ENCODE measurements at places on chromosomes 4 and X. TPM values are rescaled to one million over a fixed set of nuclear protein-coding genes. Genes with fewer than 3 reads are reported as not detected.

DNA sequence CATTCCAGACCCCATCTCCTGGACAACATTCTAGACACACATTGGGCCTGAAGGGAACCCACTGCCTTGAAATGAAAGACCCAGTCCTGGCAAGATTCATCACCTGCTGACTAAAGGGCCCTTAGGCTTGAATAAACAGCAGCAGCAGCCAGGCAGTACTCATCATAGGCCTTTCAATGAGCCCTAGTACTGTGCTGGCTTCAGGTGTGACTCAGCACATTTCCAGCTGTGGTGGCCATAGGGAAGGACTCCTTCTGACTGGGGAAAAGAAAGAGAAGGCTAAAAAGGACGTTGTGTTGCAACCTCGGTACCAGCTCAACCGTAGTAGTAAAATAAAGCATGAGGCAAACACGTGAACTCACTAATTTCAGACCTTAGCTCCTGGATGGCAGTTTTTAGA, 344.0 kb downstream of the ACTRT1 start:
- no peak for DNase-seq

DNA sequence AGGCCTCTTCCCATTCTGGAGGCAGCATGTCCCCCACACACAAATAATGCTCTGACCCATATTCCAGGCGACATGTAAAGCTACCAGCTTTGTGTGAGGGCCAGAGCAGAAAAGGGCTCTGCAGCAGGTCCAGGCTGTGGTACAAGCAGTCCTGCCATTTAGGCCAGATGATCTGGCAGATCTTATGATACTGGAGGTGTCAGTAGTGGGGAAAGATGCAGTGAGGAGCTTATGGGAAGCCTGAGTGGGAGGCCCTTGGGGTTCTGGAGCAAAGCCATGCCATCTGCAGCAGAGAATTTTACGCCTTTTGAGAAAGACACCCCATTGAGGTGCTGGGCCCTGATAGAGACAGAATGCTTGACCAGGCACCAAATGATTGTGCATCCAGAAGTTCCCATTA, 7.7 kb downstream of the SYN1 start:
- no peak for DNase-seq

GRCh38 chr4:71187404-71188155, 151.2 kb upstream of the SLC4A4 start:
- DNase-seq: peak; percentile 79

DNA sequence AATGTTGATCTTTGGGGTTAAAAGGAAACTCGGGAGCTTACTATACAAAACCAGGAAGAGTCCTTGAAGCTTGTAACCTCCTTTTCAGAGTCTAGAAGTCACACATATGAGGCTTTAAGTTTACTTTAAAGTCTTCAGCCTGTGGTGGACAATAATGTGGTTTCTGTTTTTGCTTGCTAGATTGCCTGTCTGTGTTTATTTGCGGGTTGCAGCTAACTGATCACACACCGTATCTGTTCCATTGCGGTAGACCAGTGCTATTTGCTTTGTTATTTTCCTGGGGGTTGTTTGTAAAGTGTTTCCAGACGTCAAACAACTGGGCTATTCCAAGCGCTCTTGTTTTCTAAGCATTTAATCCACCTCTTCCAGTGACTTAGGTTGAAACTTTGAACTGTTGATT, 143.0 kb upstream of the GYPA start:
- no peak for DNase-seq

- DNase-seq: no peak
These were observed 157.7 kb upstream of the PITX2 start for GRCh38 chr4:110780538-110780937.

GRCh38 chr4:52195869-52196268, 144.8 kb downstream of the SPATA18 start:
- DNase-seq: no peak

GRCh38 chrX:35380808-35381700, 417.1 kb upstream of the MAGEB16 start:
- peak; percentile 6 for DNase-seq

DNA sequence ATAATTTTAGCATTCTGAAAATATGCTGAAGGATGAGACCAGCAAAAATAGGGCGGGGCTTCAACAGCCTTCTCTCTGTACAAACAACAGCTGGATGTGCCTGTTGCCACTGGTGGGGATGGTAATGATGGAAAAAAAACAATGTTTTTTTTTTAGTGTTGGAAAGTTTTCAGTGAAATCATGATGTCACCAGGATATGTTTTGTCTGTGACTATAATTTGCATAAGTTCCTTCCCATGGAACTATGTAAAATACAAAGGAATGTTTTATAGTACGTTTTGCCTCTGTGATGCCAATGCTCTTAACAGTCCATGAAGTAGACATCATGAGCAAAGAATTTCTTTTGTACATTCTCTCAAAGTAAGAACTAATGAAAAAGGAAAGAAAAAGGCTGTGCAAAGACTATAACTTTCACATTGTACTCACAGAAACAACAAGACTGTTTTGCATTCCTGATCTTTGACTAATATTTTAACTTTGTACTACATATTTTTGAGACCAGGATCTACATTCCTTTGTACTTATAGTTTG, 589.7 kb downstream of the SPRY1 start:
- DNase-seq: no peak

DNA sequence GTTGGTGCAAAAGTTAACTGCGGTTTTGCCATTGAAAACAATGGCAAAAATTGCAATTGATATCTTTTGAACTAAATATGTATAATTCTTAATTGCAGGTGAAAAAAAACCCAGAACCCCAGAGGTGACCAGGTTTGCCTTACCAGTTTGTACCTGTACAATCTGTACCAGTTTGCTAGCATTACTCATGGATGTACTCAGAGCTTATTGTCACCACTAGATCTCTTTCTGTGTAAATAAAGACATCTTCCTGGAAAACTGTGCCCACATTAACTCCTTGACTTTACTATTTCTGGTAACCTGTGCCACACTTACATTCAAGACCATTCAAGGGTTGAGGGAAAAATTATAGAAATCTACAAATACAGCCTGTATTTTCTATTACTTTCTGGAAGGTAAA, 139.7 kb downstream of the ELOVL6 start:
- no peak for DNase-seq

- DNase-seq: no peak
These were observed 204.3 kb downstream of the AFAP1 start for GRCh38 chr4:7735395-7735794.

- peak; percentile 81 for DNase-seq
These were observed 5.3 kb downstream of the CRMP1 start for GRCh38 chr4:5887361-5888221.

GRCh38 chr4:174628191-174628590, 105.9 kb upstream of the HPGD start:
- DNase-seq: no peak

DNA sequence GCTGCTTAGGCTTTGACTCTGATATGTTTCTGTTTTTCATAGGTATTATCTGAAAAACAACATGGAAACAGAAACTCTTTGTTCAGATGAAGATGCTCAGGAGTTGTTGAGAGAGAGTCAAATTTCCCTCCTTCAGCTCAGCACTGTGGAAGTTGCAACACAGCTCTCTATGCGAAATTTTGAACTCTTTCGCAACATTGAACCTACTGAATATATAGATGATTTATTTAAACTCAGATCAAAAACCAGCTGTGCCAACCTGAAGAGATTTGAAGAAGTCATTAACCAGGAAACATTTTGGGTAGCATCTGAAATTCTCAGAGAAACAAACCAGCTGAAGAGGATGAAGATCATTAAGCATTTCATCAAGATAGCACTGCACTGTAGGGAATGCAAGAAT, 238.6 kb downstream of the RAPGEF2 start:
- no peak for DNase-seq

DNA sequence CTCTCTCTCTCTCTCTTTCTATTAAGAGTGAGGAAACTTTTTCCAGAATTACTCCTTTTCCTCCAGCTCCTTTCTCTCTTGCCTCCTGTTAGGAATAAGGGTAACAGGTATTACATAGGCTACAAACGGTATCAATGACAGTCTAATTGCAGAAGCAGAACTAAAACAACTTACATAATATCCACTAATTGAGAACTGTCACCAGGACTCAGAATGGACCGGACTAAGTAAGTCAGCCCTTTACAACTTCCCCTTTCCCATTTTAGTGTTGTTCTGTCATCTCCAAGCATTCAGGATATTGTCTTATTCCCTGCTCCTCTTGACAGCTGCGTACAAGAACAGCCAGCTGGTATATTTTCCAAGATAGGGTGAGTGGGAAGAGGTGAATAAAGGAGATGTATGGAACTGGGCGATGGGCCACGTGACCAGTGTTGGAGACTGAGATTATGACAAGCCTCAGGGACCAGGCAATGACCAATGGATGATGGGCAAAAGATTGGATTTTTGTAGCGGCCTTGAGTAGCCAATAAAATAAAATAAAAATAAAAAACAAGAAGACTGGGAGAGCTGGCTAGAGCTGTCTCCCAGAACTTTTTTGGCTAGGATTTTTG, 2.3 kb upstream of the FNIP2 start:
- no peak for DNase-seq

GRCh38 chrX:29453333-29453732, 762.0 kb upstream of the MAGEB2 start:
- no peak for DNase-seq

GRCh38 chrX:153673428-153674218, at the start of gene PNCK:
Gene PNCK (minus strand): TSS chrX:153673813. CDS start chrX:153673076, 737 bp downstream.
- DNase-seq: peak; percentile 82

DNA sequence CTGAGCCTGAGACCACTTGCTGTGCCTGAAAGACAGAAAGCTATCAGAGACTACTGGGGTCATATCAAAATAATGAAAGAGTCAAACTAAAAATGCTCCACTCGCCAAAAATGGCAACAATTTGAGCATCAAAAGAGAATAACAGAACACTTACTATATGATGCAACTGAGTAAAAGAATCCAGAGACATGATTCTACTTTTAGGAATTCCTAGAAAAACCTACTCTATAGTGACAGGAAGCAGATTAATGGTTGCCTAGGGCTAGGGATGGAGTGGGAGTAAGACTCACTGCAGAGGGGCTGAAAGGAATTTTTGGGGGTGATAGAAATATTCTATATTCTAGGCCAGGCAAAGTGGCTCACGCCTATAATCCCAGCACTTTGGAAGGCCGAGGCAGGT, 29.4 kb upstream of the SLAIN2 start:
- no peak for DNase-seq

- DNase-seq: no peak
These were observed 7.3 kb upstream of the CLDN2 start for GRCh38 chrX:106912864-106913263.

DNA sequence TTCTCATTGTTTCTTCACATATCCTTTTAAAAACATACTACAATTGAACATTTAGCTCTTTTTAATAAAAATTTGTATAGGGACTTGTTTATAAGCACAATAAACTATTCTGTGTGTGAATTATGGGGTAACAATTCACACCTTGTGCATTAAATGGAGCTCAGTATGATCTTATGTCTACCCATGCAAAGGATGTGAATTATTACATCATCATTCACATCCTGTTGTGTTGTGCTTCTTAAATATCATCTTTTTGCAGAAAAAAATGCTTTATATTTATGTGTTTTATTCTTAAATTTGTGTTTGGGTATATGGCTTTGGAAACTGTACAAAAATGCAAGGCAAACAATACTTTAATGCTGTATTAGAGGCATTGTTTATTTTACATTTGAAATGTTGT, 96.7 kb upstream of the PABPC4L start:
- no peak for DNase-seq

DNA sequence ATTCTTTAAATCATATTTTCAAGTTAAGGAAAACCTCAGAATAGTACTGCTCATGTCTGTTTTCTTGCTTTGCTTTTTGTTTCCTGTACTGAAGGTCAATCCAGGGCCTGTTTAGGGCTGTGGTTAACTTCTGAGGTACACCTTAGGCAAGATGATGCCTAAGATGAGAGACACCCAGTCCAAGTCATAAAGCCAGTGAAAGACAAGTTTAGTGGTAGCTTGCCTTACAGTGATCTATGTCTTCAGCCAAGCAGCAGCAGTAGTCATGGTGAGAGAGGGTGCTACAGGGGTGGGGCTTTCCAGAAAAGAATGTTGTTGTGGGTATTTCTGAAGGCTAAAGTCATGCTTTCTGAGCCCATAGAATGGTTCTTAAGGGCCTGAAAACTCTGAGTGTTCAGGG, 173.7 kb downstream of the VSIG4 start:
- no peak for DNase-seq

- DNase-seq: no peak
These were observed 28.5 kb downstream of the TRIM61 start for GRCh38 chr4:164948975-164949374.

DNA sequence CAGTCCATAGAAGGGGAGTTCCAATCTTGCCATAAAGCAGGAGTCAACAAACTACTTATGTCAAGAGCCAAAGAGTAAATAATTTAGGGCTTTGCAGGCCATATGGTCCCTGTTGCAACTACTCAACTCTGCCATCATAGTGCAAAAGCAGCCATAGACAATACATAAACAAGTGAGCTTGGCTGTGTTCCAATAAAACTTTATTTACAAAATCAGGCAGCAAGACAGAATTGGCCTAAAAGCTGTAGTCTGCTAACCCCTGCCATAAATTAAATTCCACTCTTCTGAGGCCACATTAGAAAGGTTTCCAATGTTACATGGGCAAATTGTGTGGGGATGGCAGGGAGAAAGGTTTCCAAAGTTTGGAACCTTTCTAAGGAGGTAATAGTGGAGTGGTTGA, 14.7 kb downstream of the TRMT2B start:
- DNase-seq: no peak

DNA sequence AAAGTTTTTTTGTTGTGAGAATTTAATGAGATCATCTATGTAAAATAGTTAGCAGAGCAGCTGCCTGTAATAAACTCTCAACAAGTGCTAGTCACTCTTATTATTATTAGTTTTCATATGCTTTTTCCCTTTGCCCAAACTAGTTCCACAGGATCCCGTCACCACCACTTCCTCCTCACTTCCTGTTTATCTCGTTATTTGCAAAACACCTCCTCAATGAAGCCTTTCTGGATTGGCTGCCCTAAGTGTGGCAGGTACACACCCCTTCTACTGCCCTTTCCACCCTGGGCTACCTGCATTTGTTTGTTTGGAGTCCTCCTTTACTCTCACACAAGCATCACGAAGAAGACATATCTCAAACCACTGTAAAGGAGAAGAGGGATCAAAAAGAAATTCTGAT, 54.4 kb upstream of the KLF3 start:
- peak; percentile 28 for DNase-seq

- DNase-seq: no peak
These were observed 37.1 kb upstream of the MSANTD1 start for GRCh38 chr4:3211866-3212265.

GRCh38 chrX:40012039-40012867, 85.5 kb downstream of the BCOR start:
- DNase-seq: peak; percentile 84

Gene AADAT
- total RNA-seq: 22.4 TPM

Gene RXFP1
- total RNA-seq: not detected

Gene MID2
- 9.4 TPM for total RNA-seq

Gene CYP2U1
- total RNA-seq: 1.5 TPM

Gene VSIG1
- 3.0 TPM for total RNA-seq

Gene GPR50
- total RNA-seq: 0.55 TPM

Gene MAGED4B
- total RNA-seq: 5.1 TPM

Gene ARMCX4
- total RNA-seq: 2.1 TPM

Gene PDLIM3
- total RNA-seq: 2.7 TPM

Gene GPR143
- total RNA-seq: 32.1 TPM

Gene DKC1
- total RNA-seq: 65.6 TPM

Gene SLC9B1
- total RNA-seq: not detected

Gene FAAH2
- 7.5 TPM for total RNA-seq
